ENCODE measurements at places on chromosomes 12 and 14. TPM values are rescaled to one million over a fixed set of nuclear protein-coding genes. Genes with fewer than 3 reads are reported as not detected.

GRCh38 chr12:113479590-113480335 lies 8.1 kb upstream of the LHX5 start:
- DNase-seq, result peak; percentile 4

- DNase-seq, result no peak
These were observed 646.1 kb upstream of the TMEM132C start for GRCh38 chr12:127620735-127621355.

Gene INHBE
- total RNA-seq, result not detected

DNA sequence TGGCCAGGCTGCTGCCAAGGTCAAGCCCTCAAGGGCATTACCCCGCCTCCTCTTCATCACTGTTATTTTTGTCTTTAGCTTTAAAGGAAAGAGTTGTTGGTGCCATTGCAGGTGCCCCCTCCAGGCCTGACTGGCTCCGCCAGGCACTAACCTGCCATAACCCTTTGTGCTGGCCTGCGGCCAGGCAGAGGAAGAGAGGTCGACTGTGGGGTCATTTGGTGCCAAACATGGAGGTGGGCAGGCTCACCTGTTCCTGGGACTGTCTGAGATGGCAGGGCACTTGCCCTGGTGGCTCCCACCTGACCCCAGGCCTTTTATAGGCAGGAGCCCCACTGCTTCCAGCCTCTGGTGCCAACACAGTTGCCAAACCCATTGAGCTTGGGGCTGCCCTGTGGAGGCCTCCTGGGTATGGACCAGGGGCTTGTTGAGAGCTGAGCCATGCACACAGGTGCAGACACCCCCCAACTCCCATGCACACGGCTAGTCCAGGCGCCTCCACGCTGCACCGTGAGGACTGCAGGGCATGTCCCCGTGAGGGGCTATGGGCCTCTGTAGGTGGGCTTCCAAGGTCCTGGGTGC lies 29.4 kb upstream of the PLD4 start:
- no peak for DNase-seq

GRCh38 chr14:101851736-101852405 lies 90.4 kb downstream of the PPP2R5C start:
- no peak for DNase-seq

DNA sequence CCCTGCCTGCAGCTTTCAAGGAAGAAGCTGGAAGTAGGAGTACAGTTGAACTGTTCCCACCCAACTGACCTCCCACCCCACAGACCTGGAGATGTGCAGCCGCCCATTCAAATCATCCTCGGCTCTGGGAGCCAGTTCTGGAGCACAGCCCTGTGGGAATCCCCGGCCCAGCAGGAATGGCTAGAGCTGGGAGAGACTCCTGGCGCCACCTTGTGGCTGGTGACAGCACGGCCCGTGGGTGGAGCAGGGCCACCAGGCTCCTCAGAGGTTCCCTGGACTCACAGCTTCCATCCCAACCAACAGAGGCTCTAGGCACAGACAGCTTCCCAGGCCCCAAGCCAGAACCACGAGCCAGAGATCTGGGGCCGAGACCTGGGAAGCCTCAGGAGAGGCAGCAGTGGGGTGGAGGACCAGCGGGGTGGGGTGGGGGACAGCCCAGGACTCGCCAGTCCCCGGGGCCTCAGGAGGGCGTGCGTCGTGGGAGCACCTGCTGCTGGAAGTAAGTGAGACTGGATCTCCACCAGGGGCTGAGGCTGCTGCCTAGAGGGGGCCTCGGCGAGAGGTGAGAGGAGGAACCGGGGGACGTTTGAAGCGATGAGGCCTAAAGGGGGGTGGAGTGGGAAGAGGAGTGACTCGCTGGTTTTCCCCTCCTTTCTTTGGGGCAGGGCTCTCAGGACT lies 43.4 kb downstream of the RNF34 start:
- peak; percentile 43 for DNase-seq

DNA sequence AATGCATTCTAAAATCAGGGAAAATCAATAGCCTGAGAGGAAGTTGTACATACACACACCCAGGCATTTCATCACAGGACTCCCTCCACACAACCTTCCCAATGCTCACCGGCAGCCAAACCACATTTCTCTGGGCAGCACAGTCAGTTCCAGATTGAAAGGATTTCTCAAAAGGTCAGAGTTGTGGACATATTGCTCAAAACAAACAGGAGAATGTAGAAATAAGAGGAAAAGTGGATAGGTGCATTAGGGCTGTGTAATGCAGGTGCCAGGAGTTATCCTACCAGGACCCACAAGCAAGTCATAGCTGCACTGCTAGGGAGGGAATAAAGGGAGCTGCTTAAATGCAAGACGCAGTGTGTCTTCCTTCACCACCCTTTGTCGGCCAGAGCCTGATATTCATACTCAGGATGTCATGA lies 62.9 kb downstream of the GCH1 start:
- no peak for DNase-seq

Gene GALNT9
- not detected for total RNA-seq

DNA sequence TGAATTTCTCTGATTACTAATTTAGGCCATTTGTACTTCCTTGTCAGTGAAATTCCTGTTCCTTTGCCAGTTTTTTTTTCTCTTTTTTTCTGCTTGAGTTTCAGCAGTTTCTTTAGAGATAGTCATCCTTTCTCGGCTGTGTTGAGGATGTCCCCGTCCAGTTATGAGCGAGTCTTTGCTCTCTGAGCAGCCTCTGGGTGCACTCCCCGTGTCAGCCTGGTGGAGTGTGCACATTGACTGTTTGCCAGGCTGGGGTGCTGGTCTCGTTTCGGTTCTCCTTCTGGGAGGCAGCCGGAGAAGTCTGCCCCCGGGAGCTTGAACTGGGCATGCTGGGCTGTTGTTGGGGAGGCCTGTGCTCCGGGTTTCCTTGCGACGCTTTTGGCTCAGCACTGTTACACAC lies 3.0 kb downstream of the PACS2 start:
- DNase-seq, result no peak

DNA sequence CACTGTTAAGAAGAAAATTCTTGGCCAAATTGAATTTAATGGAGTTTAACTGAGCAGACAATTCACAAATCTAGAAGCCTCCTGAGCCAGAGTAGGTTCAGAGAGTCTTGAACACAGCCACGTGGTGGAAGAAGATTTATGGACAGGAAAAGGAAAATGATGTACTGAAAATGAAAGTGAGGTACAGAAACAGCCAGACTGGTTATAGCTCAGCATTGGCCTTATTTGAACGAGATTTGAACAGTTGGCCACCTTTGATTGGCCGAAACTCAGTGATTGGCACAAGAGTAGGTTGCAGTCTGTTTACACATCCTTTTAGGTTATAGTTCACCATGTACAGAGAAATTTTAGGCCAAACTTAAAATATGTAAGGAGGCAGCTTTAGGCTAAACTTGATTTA lies 9.9 kb downstream of the OAS2 start:
- no peak for DNase-seq

GRCh38 chr14:36852981-36853691 lies 191.5 kb downstream of the PAX9 start:
- no peak for DNase-seq

DNA sequence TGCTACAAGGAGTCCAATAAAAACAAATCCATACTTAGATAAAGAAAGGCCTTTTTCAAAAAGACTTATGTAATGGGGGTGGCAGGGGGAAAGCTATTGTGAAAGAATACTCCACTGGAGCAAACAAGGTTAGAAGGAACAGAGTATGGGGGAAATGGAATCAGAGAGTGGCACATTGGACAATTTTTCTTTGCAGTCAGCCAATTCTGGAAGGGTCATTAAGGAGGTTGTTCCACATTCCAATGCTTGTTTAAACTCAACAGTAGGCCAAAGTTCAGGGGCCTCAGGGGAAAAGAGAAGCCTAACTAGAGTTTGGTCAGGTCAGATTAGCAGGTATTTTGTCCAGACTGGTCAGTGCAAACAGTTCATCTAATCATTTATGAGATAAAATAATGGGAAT lies 105.2 kb upstream of the RESF1 start:
- DNase-seq, result no peak

Gene PLEKHH1
- total RNA-seq, result 0.13 TPM

Gene C12orf54
- not detected for total RNA-seq

DNA sequence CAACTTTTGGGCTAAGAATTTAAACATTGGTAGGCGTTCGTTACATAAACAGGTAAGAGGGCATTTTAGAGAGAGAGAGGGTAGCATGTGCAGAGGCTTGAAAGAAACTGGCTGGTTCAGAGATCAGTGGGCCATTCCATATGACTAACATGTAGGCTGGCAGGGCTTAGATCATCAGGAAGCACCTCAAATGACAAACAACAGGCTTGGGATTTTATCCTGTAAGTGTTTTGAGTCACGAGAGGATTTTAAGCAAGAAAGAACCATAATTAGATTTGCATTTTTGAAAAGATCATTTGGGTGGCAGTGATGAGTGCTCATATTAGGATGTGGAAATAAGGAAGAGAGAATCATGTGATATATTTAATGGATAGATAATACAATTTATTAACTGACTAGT lies 8.7 kb upstream of the PLEKHA5 start:
- no peak for DNase-seq

- DNase-seq, result no peak
These were observed 960 bp downstream of the GPR162 start for GRCh38 chr12:6822426-6823135.

- DNase-seq, result no peak
These were observed 2.8 kb upstream of the CYP46A1 start for GRCh38 chr14:99681101-99681831.

DNA sequence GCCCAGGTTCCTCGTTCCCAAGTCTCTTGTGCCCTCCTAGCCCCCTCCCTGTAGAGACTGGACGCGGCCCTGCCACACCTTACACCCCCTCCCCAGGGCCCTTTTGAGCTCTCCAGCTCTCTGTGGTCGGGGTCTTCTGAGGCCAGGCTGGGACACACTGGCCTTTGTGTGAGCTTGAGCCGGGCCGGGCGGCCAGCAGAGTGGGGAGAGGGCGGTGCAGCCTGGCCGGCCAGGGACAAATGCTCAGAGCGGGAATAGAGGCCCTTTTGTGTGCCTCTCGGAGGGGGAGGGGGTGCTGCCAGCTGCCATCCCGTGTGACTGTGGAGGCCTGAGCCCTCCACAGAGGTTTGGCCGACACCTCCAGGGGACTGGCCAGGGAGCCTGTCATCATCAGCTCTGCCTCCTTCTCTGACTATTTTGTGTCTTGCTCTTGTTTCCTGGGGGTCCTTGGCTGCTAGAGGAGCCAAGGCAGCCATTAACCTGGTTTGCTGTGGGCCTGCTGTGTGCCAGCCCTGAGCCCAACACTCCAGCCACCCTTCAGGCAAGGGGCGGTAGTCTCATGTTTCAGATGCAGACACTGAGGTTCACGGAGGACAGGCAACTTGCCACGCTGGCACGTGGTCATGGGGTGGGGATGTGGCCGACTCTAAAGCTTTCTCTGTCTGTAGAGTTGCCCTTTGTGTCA lies 13.6 kb downstream of the FAM222A start:
- DNase-seq, result no peak

- DNase-seq, result no peak
These were observed 3.9 kb upstream of the KRT6B start for GRCh38 chr12:52455821-52456220.

GRCh38 chr14:39431416-39432178 lies 636 bp downstream of the FBXO33 start:
- peak; percentile 52 for DNase-seq

Gene GALNT6
- 22.1 TPM for total RNA-seq

- DNase-seq, result no peak
These were observed 160.7 kb downstream of the PHLDA1 start for GRCh38 chr12:75870878-75871277.

Gene TEDC1
- 9.9 TPM for total RNA-seq

Gene SIX6
- total RNA-seq, result not detected

Gene GALC
- 22.4 TPM for total RNA-seq

- DNase-seq, result no peak
These were observed 20.4 kb upstream of the FOS start for GRCh38 chr14:75258079-75258802.

DNA sequence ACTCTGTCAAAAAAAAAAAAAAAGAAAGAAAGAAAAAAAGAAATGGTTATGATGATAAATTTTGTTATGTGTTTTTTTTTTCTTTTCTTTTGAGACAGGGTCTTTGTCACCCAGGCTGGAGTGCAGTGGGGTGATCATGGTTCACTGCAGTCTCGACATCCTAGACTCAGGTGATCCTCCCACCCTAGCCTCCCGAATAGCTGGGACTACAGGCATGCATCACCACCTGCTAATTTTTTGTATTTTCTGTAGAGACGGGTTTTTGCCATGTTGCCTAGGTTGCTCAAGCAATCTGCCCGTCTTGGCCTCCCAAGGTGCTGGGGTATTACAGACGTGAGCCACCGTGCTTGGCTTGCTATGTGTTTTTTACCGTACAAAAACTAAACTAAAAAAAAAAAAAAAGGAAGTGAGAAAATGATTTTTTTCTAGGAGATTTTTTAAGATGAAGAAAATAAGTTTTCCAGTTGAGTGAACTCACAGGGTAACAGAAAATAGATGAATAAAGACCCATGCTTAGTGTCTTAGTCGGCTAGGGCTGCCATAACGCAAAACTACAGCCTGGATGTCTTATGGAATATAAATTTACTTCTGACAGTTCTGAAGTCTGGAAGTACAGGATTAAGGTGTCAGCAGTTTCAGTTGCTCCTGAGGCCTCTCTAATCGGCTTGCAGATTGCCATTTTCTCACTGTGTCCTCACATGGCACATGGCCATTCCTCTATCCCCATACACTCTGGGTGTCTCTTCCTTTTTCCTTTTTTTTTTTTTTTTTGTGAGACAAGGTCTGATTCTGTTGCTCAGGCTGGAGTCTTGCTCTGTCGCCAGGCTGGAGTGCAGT lies 13.2 kb upstream of the APOF start:
- no peak for DNase-seq

Gene FZD10
- 6.4 TPM for total RNA-seq

DNA sequence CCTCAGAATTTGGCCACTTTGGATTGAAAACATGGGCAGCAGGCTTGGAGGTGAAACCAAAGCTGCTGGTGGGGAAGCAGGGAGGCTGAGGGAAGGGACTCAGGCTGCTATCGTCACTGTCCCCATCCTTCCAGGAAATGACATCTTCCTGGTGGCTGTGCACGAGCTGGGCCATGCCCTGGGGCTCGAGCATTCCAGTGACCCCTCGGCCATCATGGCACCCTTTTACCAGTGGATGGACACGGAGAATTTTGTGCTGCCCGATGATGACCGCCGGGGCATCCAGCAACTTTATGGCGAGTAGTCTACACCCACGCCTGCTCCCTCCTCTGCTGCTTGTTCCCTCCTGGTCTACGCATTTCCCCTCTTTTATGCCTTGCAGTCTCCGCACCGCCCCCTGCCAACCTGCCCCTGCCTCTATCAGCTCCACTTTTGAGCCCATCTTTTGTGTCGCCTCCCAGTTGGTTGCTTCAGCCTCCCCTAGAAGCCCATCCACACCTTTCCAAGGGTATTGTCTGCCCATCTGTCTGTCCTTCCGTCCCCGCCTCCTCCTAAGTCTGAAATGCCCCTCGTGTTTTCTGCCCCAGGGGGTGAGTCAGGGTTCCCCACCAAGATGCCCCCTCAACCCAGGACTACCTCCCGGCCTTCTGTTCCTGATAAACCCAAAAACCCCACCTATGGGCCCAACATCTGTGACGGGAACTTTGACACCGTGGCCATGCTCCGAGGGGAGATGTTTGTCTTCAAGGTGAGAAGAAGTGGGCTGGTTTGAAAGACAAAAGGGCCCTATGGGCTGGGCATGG lies 6.9 kb downstream of the MMP14 start:
- no peak for DNase-seq

Gene TOMM20L
- not detected for total RNA-seq
